ENCODE measurements at places on chromosomes 2 and 18.

GRCh38 chr18:77208964-77209363 lies 40.7 kb upstream of the GALR1 start:
- DNase-seq, result peak; percentile 71

GRCh38 chr18:28657961-28658360 lies 481.0 kb upstream of the CDH2 start:
- no peak for DNase-seq

DNA sequence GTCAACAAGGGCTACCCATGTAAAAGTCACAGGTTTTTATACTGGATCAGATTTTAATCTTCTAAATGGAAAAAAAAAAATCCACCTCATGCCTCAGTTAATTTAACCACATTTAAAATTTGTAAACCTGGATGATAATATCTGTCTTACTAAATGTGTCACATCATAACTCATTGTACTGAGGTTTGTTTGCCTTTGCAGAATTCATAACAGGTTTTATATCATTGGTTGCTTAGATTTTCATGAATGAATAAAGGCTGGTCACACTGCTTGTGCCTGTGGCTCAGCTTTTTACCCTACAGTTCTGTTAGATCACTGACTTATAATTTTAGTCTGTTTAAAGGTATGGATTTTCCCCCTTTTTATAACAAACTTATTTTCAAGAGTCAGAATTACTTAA lies 48.9 kb downstream of the PSMD14 start:
- DNase-seq, result no peak

- DNase-seq, result no peak
Measured at GRCh38 chr2:236936446-236936940, 149.2 kb upstream of the COPS8 start.

GRCh38 chr2:128325611-128326181 lies 7.0 kb upstream of the HS6ST1 start:
- DNase-seq, result no peak

DNA sequence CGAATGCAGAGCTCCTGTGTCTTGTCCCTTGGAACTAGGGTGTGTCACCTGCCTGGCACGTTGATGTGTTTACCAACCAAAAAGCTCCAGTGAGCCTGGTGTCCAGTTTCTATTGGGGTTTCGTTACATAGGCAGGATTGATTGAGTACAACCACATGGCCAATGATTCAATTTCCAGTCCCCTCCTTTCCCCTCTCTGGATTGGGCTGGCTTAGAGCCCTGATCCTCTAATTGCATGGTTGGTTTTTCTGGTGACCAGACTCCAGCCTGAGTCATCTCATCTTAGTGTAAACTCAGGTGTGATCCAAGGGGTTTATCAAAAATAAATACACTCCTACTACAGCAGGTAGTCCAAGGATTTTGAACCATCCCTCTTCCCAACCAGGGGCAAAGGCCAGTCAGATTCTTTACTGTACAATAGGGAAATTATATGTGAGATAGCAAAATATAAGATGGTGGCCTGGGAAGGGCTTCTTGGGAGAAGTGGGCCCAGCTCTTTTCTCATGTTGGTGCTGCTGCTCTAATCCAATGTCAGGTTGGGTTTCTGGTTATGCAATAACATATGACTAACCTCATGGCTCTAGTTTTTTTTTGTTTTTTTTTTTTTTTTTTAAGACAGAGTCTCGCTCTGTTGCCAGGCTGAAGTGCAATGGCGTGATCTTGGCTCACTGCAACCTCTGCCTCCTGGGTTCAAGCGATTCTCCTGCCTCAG lies 64.7 kb upstream of the MGAT5 start:
- peak; percentile 27 for DNase-seq

- peak; percentile 49 for DNase-seq
Measured at GRCh38 chr2:68031542-68032160, 31.2 kb downstream of the C1D start.

DNA sequence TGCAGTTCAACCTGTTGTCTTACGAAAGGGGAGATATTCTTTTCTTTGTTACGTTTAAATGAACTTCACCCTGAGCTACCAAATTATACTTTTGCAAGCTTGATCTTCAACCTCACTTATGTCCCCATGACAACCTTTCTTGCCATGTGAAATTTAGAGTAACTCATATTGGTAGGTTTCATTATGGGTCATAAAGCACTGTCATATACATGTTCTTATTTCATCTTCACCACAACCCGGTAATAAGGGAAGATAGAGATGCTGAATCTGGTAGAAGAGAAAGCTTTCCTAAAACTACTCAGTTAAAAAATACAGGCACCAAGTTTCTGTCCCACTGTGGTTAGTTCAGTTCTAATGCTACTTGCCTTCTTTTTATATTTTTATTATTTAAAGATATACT lies 208.5 kb upstream of the NRP2 start:
- DNase-seq, result no peak

DNA sequence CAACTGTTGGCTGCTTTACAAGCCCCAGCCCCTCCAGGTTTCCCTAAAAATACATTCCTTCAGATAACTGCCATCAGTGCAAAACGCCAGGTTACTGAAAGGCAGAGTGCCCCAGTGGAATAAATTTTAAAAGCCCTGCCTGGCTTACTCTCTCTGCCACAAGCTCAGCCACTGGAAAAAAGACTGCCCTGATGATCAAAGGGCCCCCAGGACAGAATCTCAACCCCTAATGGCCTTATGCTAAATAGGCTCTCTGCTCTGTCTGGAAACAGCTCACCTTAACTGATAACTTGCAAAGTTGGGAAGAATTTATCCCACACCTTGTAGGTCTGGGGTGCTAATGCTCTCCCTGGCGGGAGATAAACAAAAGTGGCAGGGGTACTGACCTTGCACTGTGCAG lies 33.9 kb downstream of the CFAP53 start:
- DNase-seq, result no peak

DNA sequence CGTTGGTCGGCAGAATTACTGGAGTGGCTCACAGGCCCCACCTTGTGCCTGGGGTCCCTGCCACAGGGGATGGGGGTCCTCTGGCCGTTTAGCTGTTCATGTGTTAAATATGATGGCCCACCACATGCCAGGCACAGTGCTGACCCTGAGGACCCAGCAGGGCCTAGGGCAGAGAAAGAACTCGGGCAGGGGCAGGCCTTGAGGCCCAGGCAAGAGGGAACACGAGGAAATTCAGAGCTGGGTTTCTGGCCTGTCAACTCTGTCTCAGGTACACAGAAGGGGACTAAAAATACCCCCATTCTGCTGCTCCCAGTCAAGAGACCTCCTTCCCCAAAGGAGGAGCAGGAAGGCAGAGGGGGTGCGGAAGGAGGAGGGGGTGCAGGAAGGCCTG lies 66.2 kb downstream of the DNMT3A start:
- DNase-seq, result no peak
